Gastroesophageal sphincter (tissue), 4 donors: ENCODE measurements at places on chromosomes 5 and 9.

DNA sequence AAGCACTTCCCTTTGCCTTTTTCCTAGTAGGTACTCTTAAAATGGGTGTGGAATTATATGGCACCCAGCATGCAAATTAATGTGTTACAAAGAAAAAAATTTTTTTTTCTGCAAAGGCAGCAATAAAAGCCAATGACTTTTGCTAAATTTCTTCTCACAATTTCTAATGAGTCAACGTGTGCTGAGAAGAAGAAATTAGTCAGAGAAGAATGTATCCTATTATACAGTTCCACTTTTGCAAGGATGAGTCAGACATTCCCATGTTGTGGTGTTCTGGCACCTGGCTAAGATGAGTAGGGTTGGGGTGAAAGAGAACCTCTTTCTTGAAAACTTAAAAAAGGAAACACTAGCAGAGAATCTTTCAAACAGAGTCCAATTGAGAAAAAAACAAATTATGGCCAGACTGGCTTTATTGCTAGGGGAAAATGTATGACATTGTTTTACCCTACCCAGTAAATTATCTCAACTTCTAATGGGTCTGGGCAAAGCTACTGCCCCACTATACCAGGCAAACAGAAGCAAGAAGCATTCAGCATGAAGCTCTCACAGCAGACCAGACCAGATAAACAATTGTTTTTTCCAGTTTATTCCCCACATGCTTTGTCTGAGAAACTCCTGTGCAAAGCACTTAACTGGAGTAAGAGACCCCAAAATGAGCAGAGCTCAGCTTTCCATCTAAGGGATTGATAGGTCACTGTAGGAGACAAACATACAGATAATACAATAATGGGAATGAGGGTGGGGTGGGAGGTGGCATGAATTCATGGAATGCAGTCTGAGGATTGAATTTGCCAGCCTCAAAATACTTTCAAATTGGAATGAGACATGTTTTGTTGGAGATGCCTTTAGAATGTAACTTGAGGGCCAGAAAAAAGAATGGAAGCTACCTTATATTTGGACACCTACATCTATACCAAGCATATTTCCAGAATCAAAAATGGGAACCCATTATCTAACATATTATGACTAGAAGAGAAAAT, 220.8 kb upstream of the RFX3 start:
- ATAC-seq: no peak

GRCh38 chr9:105403552-105404248, 44.1 kb upstream of the FSD1L start:
- no peak for ATAC-seq

DNA sequence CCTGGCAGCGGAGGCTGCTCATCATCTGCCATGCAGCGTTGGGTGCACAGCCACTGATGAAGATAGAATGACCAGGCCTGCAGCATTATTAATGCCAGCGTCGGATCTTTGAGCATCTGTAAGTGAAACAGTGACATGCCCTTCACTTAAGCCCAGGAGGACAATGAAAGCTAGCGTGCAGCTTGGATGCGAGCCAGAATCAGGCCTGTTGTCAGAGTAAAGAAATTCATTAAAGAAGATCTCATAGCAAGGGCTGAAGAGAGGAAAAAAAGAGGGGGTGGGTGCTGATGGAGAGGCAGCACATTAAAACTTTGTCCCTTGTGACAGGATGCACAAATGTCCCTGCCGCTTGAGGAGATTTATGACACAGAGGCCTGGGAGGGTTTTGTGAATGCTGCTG, 186.1 kb upstream of the MAST4 start:
- no peak for ATAC-seq

- no peak for ATAC-seq
These were observed 13.7 kb upstream of the MTAP start for GRCh38 chr9:21788752-21789151.

DNA sequence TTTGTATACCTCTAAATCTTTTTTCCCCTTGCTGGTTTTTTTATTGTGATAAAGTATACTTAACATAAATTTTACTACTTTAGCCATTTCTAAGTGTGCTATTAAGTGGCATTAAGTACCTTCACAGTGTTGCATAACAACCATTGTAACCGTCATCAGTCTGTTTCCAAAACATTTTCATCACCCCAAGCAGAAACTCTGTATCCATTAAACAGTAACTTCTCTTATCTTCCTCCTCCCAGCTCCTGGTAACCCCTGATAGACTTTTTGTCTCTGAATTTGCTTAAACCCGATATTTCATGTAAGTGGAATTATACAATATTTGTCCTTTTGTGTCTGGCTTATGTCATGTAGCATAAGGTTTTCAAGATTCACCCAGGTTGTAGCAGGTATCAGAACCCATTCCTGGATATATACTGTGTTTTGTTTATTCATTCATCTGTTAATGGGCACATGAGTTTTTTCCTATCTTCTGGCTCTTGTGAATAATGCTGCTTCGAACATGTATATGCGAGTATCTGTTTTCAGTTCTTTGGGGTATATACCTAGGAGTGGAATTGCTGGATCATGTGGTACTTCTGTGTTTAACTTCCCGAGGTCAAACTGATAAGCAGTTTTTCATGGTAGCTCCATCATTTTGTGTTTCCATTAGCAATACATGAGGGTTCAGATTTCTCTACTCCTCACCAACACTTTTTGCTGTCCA, 66.4 kb downstream of the EHMT1 start:
- ATAC-seq: no peak

DNA sequence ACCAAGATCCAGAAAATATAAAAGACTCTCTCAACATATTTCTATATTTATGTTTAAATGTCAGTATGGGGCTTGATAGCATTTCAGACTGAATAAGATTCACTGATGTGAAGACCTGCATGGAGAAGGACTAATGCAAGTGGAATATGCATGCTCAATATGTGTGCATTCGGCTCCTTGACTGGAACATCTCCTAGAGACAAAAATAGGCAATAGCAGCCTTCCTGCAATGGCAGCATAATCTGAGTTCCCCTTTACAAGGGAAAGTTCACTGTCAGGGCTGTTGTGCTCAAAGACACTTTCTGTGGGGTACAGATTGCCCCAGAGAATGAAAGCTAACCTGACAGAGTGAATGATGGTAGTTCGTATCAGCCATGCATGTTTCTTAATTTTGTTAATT, 42.4 kb downstream of the STARD4 start:
- no peak for ATAC-seq

DNA sequence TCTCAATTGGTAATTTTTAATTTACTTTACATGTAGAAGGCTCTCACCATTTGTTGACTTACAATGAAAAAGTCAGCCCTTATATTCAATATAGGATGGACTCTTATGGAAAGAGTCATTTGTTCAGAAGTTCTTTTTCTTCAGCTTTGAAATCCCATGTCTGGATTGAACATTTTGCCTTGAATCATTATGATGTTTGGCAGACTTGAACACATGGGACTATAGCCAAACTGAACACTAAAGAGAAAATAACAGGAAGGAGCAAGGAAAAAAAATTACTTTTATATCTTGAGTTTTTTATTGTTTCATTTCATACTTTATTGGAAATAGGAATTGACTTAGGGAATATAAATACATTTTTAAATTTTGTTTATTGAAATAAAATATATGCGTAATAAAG, 1503.0 kb downstream of the EFNA5 start:
- ATAC-seq: no peak

GRCh38 chr5:36881807-36882206, 5.2 kb downstream of the NIPBL start:
- no peak for ATAC-seq

GRCh38 chr9:97502222-97502983, 937 bp downstream of the TMOD1 start:
- no peak for ATAC-seq

- no peak for ATAC-seq
These were observed 12.3 kb upstream of the C5orf24 start for GRCh38 chr5:134833340-134834032.

DNA sequence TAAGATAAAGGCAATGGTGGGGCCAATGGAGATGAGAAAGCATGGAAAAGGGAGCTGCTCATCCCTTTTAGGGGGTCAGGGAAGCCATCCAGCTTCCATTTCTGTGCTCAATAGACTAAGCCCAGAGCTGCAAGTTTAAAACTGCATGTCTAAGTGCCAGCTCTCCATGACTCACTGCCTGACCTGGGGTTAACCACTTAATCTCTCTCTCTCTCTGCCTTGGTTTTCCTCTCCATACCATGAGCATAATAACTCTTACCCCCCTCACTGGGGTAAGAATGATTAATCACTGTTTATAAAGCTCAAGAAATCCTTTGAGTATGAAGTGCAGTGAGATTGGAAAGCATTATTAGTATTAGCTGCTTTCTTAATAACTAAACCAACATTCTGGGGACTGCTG, 1382.4 kb upstream of the WWC1 start:
- ATAC-seq: no peak

- ATAC-seq: peak; percentile 79
These were observed 9.7 kb downstream of the PTGER4 start for GRCh38 chr5:40689438-40689837.

GRCh38 chr9:78295177-78295575, 1.7 kb upstream of the PSAT1 start:
- ATAC-seq: no peak

GRCh38 chr9:84670138-84671041, 861 bp downstream of the NTRK2 start:
- ATAC-seq: no peak

DNA sequence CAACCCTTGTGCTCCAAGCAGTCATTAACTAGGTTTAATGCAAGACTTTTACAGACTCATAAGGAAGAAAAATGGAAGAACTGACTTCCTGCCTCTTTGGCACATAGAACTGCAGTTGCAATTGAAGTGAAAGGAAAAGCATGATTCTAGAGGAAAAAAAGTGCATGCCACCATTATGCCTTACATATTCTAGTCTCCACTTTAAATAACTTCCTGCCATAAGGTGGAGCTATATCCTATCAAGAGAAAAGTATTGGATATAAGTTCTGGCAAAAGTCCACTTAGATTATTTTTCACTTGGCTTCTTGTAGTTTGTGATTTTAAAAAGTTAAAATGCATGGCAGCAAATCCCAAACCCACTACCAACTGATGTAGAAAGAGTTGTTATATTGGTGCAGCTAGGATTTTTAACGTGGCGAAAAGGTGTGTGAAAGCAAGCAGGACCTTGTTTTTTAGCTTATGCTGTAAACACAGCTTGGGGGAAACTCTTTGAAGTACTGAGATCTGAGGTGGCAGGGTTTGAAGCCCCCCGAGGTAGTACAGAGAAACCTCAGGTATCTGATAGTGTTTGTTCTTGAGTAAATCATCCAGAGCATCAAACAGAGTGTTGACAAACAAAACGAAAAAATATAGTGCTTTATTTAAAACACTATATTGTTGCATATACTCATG, 117.9 kb downstream of the ANXA1 start:
- ATAC-seq: no peak

DNA sequence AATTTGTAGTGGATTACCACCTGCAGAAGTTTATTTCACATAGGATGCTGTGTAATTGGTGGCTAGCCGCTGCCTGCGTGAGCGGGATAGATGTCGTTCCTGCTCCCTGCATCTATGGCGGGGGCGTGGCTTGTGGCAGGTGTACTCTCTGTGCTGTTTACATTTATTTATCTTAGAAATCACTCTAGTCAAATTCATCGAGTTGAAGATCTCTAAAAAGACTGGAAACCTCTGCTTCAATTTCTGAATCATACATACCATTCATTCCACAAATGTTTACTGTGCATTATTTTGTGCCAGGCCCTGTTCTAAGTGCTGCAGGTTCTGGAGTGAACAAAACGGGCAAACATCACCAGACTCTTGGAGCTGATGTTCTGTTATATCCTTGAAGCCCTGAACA, 11.9 kb downstream of the ROPN1L start:
- ATAC-seq: no peak

DNA sequence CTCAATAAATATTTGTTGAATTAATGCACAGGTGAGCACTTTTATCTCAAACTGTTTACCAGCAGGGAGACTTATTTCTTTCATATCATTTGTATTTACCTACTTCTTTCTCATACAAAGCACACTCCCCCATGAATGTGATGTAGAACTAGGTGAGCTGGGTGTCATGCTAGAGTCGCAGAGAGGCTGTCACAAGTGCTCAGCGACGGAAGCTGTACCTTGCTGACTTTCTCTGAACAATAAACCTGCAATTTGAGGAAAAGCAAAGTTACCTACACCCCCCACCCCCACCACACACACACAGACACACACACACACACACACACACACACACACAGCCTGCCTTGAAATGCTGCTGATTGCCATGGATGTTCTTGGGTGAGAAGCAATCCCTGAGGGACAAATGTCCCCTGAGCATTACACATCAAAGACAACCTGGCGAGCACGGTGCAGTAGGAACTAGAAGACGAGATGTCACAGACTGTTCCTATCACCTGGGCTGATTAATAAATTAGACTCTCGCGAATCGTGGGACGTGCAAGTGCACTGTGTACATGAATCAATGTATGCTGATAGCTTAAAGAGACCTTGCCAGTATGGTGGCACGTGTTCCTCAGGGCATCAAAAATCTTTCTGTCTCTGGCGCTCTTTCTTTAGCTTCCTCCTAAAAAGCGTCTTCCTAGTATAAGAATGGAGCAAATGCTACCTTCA, 66.1 kb downstream of the BRINP1 start:
- ATAC-seq: no peak

DNA sequence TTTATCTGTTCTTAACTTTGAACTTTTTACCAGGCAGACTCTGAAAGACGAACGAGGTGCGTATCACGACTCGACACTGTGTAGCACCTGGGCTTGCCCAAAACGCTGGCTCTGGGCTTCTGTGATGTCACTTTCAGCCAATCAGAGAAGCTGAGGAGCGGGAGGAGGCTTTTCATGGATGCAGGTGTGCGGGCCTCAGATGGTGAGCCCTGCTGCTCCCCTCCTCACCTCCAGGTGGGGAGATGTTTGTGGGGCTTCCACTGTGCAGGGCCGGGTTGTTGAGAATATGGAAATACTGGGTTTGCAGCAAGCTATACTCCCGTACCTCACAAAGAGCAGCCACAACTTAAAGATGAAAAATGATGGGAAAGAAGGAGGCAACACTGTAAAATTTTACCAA, 246.3 kb downstream of the IRX2 start:
- no peak for ATAC-seq

DNA sequence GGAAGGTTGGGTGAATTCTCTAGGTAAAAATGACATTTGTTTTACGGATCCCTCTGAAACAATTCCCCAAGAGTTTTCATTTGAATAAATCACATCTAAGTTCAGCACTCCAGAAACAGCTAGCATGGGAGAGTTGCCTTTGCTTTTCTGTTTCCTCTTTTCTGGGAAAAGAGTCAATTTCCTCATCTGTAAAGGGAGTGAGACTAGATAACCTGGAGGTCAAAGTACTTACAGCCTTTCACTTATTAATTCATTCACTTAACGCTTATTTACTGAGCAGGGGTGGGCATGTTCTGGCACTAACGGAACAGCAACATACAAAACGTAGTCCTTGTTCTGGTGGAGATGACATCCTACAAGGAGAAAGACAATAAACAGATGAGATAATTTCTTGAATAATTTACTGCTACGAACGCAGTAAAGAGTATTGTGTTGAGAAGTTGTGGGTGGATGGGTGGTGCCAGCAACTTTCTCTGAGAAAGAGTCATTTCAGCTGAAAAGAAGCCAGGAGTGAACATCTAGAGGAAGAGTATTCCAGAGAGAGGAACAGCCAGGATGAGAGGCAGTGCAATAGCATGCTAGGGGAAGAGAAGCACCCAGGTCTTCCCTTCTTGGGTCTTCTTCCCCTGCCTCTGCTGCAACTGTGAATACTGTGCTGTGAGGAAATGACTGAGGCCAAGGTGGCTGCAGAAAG, 335.6 kb downstream of the ZSWIM6 start:
- ATAC-seq: no peak
